Cerebellar nuclear complex (tissue), 1 donor: ENCODE measurements at places on chromosomes 5 and 9.
A peak's percentile ranks its signal among the peaks of the same experiment; 100 is the strongest.

- no peak for DNase-seq
These were observed 33.1 kb downstream of the MFAP3 start for GRCh38 chr5:154071799-154072413.

DNA sequence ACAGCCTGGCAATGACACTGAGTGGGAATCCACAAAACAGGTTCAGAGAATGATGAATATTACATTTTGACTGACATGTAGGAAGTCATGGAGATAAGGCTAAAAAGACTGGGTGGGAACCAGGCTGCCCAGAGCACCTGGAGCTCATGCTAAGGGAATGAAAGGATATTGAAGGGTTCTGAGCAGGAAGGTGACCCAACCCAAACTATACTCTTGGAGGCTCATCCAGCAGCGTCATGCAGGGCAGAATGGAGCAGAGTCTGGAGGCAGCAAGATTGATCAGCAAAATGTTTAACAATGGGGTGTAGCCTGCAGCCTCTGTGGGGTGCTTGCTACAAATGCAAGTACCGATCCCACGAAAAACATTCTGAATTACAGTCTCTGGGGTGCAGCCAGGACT, 120.2 kb downstream of the PSD2 start:
- no peak for DNase-seq

DNA sequence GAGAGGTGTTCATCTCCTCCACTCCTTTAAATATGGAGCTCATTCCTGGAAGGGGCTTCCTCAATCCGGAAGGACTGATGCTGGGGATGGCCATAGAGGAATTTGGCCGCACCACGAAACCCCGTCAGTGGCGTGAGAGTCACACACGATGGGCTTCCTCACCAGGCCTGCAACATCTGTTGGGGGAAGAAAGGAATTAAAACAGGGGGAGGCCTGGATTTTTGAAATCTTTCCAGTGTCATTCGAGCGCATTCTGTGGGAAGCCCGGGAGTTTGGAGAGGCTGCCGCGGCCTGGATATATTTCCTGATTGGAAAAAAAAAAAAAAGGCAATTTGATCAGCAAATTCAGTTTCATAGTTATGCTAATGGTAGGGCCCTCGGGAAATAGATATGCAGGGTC, 76.3 kb upstream of the ORM1 start:
- DNase-seq = no peak

GRCh38 chr9:134908524-134909309, 9.0 kb downstream of the FCN1 start:
- DNase-seq = no peak

DNA sequence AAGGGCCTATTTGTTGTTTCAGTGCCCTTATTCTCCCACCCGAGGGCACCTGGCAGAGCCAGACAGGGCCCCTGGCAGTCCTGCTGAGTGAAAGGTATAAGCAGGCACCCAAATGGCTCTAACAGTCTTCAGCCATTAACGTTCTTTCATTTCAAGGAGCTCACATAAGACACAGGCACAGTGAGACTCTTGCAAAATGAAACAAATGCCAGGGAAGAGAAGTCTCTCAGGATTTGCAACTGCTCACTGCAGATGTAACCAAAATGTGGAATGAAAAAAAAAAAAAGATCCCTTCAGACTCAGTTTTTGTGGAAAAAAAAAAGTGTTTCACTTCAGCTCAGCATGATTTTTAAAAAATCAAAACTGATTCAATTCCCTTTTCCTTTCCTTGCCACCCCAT, 155.4 kb upstream of the LHFPL2 start:
- DNase-seq = no peak

DNA sequence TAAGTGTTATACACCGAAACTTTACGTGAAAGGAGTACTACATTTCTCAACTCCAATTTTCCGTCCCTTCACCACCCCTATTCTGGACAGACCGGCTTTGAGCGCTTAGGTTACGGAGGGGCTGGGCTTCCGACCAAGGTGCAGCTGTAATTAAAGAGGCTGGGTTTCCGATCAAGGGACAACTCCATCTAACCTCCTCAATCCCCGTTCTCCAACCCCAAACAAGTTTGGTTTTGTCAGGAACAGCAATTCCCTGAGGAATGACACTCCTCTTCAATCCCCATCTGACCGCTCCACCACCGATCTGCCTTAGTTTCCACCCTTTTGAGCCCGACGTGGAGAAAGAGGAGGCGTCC, 577 bp downstream of the TUT7 start:
- no peak for DNase-seq

DNA sequence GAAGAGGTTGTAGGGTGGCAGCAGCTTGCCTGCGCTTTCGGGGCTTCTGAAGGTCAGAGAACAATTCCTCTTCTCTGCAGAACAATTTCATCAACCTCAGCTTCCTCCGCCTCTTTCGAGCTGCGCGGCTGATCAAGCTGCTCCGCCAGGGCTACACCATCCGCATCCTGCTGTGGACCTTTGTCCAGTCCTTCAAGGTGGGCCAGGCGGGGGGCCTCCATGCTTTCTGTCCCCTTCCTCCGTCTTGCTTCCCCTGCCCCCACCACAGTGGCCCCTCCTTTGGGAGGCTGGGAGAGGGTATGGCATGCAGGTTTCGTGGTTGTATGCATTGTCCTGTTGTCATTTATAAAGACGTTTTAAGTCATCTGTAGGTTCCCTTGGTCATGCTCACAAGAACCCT, 195.8 kb downstream of the CACNA1B start:
- no peak for DNase-seq

- no peak for DNase-seq
These were observed 15.6 kb upstream of the PRKAA1 start for GRCh38 chr5:40813698-40814281.

GRCh38 chr5:126953640-126954039, 76.7 kb downstream of the MARCHF3 start:
- DNase-seq = no peak

DNA sequence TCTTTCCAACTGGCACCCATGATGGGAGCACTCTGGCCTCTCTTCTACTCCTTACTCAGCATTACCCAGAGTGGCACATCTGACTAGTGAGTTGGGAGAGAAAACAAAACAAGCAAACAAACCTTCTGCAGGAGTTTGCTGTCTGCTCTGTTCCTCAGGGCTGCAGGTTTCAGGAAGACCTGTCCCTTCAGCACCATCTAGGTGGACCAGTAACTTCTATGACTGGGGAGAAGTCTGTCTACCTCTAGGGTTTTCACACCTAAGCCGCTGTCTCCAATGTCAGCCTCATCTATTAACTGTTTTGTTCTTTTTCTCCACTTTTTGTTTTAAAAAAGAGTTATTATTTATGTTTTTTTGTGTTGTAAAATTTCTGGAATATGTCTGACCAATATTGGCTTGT, 58.7 kb downstream of the RAB3C start:
- DNase-seq = no peak

DNA sequence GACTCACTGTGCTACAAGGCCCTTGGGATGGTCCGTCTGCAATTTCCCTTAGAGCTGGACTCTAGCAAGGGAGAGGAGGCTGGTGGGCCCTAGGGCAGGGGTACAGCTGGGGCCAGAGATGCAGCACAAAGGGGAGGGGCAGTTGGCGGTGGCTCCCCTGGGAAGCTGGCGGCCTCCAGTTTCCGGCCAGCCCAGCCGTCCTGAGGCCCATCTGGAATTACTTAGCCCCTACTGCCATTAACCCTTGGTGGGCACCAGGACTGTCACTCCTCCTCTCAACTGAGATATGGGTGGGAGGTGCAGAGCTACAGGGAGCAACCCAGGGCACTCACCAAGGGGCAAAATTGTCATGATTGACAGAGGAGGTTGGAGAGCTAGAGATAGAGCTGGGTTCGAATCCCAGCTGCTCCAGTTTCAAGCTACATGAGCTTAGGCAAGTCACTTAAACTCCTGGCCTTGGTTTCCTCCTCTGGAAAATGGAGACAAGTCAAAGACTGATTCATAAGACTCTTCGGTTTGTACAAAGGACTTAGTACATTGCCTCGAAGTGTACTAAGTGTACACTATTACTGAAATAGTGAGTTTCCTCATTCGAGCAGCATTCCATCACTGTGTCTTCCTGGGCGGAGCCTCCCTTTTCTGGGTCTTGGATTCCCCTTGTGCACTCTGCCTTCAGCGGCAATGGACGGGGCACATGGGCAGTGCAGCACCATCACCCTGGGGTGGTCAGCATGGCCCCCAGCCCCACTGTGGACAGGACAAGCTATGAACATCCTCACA, 2.7 kb upstream of the PDGFRB start:
- DNase-seq = no peak

DNA sequence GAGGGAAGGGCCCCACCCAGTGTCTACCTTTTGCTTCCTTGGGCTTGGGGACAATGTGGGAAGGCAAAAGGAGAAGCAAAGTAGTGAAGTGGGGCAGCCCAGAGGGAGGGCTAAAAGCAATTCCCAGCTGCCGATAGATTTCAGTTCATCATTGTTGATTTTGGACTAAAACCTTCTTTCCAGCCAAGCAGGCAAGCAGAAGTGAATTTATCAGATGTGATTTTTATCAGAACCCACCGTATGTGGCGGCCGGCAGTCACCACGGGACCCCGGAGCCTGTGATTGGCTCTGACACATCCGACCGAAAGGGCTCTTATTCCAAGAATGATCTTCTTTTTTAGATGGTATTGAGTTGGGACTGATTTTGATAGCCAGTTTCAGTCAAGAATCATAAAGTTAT, 559.9 kb downstream of the PSAT1 start:
- DNase-seq = no peak

DNA sequence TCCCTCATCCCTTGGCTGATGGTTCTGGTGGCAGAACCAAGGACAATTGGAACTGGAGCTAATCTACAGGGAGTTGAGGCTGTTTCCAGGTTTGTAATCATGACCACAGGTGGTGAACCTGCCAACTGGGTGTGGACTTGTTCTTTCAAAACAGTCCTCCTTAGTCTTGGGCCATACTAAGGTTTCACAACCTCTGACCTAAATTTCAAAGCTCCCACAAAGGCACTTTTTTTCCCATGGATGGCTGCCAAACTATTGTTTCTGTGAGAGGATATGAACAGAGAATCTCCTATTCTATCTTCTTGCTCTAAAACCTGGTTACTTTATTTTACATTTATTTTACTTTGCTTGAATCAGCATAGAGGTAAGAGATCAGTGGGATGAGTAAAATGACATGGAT, 106.5 kb upstream of the IZUMO3 start:
- no peak for DNase-seq

GRCh38 chr9:88051138-88051537, 76.8 kb upstream of the CDK20 start:
- no peak for DNase-seq

DNA sequence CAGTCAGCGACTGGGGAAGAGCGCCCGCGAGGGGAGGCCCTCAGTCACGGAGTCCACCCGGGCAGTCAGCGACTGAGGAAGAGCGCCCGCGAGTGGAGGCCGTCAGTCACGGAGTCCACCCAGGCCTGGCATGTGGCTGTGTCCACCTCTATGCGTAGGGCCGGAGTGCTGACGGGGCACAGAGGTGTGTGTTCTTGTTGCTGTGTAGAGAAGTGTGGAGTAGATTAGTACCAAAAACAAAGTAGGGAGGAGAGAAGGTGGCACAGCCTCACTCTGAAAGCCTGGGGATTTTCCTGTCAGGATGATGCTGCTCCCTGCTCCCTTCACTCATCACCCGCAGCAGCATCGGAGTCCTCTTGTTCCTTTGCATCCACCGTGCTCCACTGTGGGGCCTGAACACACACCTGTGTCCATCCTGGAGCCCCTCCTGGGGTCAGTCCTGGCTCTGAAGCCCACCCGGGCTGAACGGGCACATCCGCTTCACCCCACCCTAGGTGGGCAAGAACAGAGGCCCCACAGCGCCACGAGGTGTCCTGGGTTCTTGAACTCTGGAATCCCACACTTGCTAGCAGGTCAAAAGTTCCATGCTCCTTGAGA, 37.9 kb downstream of the AHRR start:
- DNase-seq = no peak

DNA sequence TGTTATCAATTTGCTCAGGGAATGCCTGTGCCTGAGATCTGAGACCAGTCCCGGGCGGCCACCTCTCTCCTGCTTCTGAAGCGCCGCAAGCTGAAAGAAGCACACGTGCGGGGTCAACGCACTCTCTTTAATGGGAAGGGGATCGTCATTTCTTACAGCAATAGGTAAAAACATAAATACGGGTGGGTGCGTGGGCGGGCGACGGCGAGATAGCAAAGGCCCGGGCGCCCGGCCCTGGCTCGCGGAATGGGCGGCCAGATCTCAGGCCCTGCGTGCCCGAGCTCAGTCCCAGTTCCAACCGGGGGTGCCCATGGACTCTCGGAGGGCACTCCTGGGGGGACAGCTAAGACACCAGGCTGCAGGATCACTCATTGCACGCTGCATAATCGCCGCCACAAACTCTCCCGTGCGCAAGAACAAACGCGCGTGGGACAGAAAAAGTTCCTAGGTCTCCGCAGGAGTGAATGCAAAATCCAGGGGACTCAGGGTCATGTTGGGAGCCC, 3.0 kb downstream of the NKX2-5 start:
- DNase-seq = no peak

GRCh38 chr9:132068605-132069004, 11.1 kb downstream of the MED27 start:
- no peak for DNase-seq

DNA sequence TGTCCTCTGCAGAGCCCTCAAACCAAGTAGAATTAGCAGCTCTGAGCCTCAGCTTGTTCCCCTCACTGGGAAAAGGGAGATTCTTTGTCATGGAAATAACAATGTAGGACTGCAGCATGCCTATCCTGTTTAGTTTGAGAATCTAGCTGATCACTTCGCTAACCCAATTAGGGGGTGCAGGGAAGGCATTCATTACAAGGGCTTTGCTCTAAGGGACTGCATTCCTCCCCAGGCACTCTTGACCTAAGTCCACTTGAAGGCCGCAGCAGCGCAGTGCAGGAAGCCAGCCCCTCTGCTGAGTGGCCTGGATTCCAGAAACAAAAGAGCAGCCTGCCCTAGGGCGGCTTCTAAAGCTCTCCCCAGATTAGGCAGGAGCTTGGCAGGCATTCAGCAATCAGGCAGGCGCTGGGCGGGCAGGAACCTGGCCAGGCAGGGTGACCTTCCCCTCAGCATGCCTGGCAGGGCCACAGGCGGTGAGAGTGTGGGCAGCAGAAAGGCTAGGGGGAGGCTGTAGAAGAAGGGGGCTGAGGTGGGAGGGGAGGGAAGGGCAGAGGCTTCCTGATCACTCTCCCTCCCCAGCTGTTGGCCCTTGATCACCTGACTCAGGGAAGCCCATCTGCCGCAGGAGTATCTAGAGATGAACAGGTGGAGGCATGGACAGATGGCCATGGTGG, 24.8 kb downstream of the CCNJL start:
- DNase-seq = peak; percentile 90

DNA sequence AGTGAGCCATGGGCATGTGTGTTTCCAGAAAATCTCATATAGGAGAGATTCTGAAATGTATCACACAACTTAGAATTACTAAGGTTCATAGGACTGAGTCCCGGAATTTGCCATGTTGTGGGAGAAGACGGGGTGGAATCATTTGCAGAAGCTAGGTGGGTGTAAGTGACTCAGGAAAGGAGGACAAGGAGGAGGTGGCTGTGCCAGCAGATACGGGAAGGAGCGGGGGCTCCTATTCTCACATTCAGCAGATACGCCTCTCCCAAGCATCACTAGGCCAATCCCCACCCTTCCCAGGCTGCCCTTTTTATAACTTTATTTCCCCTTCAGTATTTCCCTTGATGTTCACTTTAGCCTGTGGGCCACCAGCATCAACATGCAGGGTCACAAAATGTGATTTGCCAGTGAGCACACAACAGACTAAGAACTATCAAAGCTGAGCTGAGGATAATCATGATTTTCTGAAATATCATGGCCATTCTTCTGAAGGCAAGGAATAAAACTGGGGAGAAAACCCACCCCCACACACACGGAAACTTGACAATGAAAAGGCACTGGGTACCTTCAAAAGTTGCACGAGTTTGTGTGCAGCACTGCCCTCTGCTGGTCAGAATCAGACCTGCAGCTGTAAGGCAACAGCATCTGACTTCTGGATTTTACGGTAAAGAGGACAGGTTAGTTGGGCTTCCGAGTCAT, 133.2 kb downstream of the MTX3 start:
- DNase-seq = no peak
